ENCODE measurements at places on chromosomes 3 and 15.

DNA sequence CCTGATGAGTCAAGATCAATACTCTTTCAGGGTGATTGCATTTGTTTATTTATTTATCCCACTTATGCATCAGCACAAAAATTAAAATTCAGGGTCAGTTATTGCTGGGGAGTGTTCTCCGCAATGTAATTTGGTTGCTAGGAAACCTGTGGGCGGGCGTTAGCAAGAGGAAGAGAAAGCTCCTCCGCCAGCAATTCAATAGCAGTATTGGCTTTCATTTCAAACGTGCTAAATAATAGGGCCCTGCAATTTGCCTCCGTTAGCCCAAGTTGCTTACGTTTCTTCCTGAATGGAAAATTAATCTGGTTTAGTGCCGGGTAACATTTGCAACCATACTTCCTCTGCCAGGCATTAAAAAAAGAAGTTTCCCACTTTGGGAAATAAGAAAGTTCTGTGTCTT is 35.5 kb upstream of the PLCL2 start:
- no peak for DNase-seq

DNA sequence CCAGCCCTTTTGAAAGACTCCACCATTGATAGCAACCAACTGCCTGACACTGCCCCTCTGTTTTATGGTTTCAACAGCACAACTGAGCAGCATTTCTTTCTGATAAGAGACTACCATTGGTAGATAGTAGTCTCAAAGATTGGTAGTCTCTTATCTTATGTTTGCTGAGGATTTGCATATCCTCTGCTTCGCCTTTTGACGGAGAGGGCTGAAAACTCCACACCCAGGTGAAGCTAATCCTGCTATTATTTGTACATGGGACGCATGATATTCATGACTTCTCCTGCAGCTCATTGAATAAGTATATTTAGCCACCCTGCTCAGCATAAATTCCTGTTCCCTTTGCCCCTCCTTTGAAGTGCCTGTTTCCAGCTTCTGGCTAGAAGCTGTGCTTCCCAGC is 119.4 kb upstream of the STRIT1 start:
- DNase-seq, result no peak

- no peak for DNase-seq
Observed at GRCh38 chr3:197297002-197297401, 1.4 kb downstream of the DLG1 start.

GRCh38 chr3:32340039-32340438 is 51.6 kb upstream of the CMTM7 start:
- DNase-seq, result no peak
